ENCODE measurements at places on chromosomes 16 and 17.

DNA sequence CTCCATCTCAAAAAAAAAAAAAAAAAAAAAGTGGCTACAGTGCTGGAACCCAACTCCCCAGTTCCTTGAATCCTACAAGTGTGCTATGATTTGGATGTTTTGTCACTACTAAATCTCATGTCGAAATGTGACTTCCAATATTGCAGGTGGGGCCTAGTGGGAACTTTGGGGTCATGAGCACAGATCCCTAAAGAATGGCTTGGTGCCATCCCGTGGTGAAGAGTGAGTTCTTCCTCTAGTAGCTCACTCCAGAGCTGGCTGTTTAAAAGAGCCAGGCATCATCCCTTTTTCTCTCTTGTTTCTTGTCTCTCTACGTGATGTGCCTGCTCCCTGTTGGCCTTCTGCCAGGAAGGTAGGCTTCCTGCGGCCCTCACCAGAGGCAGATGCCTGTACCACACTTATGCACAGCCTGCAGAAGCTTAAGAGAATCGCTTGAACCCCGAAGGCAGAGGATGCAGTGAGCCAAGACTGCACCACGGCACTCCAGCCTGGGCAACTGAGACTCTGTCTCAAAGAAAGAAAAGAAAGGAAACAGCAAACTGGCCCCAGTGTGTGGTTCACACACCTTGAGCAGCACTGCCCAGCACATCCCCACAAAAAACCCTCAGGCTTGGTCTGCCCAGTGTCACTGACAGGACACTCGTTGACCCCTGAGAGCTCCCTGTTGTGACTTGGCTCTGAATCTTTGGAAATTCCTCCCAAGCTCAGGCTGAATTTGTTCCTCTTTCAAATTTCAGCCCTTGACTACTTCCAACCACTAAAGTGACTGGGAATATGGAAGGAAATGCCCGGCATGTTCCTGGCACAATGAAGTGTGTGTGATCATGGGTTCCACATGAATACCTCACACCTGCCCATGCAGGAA lies 3.1 kb downstream of the MT1E start:
- peak; percentile 51 for DNase-seq

GRCh38 chr17:80361495-80362220 lies 53.3 kb upstream of the ENDOV start:
- peak; percentile 23 for DNase-seq

- peak; percentile 84 for DNase-seq
Observed at GRCh38 chr16:30896261-30896888, at the start of gene CTF1. TSS of gene CTF1 (plus strand) at chr16:30896614. CDS start at chr16:30896644, 30 bp downstream.

GRCh38 chr16:23131036-23131435 lies 18.2 kb downstream of the USP31 start:
- no peak for DNase-seq

DNA sequence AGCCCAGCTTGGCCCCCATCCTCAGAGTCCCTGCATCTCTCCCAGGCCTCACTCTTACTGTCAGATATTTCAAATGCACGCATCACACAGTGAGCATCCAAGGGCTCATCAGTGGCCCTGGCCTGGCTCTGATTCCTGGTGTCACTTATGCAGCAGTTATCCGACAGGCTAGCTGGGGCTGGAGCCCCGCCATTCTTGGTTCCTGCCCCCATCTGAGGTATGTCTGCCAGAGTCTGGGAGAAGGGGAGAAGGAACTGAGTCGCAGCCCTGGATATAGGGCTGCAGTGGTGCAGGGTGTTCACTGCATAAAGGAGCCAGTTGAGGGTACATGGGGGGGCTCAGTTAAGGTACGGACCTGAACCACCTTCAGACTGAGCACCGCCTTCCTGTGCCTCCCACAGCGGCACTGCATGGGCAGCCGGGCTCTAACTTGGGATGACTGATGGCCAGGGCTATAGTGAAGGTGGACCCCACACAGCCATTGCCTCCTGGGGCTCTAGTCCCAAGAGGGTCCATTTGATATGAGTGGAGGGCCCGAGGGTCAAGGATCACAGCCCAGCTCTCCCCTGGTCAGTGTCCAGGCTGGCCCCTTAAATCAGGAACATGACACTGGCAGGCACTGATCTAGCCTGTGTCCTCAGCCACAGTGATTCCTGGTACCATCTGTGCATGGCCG lies 1.8 kb upstream of the RASD1 start:
- no peak for DNase-seq

DNA sequence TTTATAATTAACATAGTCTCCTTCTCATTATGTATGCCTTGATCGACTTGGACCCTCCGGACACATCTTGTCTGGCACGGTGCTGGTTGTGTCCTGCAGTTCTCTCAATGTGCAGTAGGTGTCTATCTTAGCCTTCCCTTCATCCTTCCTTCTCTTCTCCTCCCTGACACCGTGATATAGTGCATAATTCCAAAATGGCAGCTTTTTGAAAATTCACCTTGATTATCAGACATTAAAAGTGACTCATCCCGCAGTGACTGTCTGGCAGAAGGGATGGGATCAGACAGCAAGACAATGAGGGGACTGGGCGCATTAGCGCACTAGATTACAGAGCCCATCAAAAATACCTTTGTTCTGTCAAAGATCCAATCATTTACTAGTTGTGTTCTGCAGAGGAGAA lies 70.0 kb upstream of the PMFBP1 start:
- peak; percentile 80 for DNase-seq

- DNase-seq: peak; percentile 33
Observed at GRCh38 chr16:58299757-58300349, 5.0 kb upstream of the PRSS54 start.

GRCh38 chr16:47141773-47142485 lies 1.8 kb downstream of the NETO2 start:
- DNase-seq: peak; percentile 88

DNA sequence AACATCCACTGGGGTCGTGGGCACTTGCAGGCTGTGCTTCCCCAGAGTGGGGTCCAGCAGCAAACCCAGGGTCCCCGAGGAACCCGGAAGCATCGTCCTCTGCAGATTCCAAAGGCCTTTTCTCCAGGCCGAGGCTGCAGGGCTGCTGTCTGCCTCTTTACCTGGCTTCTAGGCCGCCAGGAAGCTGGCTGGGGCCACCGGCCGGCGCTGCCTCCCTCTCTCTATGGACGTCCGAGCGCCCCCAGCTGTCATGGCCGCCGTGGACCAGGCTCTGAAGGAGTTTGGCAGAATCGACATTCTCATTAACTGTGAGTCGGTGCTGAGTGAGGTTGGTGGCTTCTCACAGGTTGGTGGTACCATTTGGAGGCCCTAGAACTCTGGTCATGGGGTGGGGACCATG lies 5.6 kb downstream of the DECR2 start:
- no peak for DNase-seq

GRCh38 chr17:58304750-58305486 lies 23.7 kb downstream of the TSPOAP1 start:
- DNase-seq: no peak

- DNase-seq: peak; percentile 56
Observed at GRCh38 chr16:4101421-4102219, 14.6 kb downstream of the ADCY9 start.

- no peak for DNase-seq
Observed at GRCh38 chr17:535198-535597, 179.4 kb downstream of the VPS53 start.

GRCh38 chr17:81419319-81419885 lies 24.1 kb downstream of the BAHCC1 start:
- peak; percentile 99 for DNase-seq

- no peak for DNase-seq
Observed at GRCh38 chr16:27111486-27111885, 44.8 kb downstream of the C16orf82 start.

DNA sequence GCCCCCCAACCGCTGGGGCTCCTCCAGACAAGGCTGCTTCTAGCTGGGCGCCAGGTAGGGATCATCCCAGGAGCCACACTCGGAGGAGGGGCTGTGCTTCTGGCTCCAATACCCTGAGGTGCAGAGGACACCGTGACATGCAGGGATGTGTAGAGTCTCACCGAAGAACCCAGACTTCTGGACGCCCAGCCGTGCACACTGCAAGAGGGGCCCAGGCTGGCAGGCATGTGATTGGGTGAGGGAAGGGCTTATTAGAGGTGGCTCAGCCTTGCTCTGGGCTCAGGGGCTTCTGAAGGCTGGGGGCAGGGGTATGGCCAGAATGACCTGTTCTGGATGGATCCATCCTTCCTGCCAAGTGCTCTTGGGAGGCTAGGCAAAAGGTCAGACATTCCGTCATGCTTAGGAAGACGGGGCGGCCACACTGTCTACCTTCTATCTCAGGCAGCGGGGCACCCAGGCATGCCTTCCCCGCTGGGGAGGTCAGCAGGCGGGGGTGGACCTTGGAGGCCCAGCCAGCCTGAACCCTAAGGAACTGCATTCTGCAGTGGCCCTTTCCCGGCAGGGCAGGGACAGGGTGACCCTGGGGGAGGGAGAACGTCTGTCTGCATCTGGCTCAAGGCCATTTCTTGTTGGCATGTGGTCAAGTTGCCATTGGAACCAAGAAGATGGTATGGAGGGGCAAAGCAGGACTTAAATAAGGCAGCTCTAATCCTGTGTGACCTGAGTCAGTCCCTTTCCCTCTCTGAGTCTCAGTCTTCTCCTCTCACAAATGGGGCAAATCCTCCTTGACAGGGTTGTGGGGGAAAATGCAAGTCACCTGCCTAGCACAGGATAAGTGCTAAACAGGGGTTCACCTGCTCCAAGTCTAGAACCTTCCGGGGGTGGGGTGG lies 5.8 kb upstream of the ADGRG1 start:
- no peak for DNase-seq

Measured in cardiac fibroblast (primary cell).